ENCODE measurements at places on chromosomes 16 and 17. TPM values are rescaled to one million over a fixed set of nuclear protein-coding genes. Genes with fewer than 3 reads are reported as not detected.
A peak's percentile ranks its signal among the peaks of the same experiment; 100 is the strongest.

- H3K4me3 ChIP-seq: no peak overlapping the region
- H3K4me1 ChIP-seq: no peaks in the 10 kb centered on the region
- no peaks in the 10 kb centered on the region for H3K27me3 ChIP-seq
- DNase-seq: no peak
Measured at GRCh38 chr17:44400226-44400847, 10.9 kb upstream of the ITGA2B start.

- H3K4me1 ChIP-seq: peaks cover 18% of the 10 kb centered on the region
- DNase-seq: peak; percentile 20
- no peaks in the 10 kb centered on the region for H3K27me3 ChIP-seq
- peak overlapping the region; percentile 39 for H3K27ac ChIP-seq
- H3K36me3 ChIP-seq: no peaks in the 10 kb centered on the region
- peak overlapping the region; percentile 71 for H3K4me3 ChIP-seq
Measured at GRCh38 chr17:67995570-67996263, 552 bp downstream of the C17orf58 start.

- H3K36me3 ChIP-seq: peaks cover 3% of the 10 kb centered on the region
- DNase-seq: no peak
- H3K27ac ChIP-seq: peak overlapping the region; percentile 89
- H3K27me3 ChIP-seq: no peaks in the 10 kb centered on the region
Measured at GRCh38 chr17:731644-732066, 741 bp upstream of the TLCD3A start.

GRCh38 chr17:36701429-36702099 lies 100.2 kb downstream of the MRM1 start:
- H3K4me1 ChIP-seq: no peaks in the 10 kb centered on the region
- no peak overlapping the region for H3K27ac ChIP-seq
- H3K27me3 ChIP-seq: peaks cover 42% of the 10 kb centered on the region
- no peak overlapping the region for H3K4me3 ChIP-seq

DNA sequence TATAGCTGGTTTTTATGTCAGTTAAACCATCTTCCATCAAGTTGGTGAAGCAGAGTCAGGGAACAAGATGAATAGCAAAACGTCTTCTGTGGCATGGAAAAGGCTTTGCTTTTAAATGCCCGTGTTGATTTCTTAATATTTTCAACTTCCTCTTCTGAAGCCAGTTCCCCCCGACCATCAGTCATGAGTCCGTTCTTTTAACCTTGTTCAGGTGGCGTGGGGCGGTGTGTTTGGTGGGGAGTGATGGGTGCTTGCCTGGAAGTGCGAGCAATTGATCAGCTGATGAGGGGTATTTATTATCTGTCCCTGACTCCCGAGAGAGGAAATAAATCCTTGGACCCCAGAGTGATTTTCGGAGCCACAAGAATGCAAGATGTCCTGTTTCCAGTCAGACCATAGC lies 147.1 kb downstream of the WWOX start:
- no peaks in the 10 kb centered on the region for H3K36me3 ChIP-seq
- no peaks in the 10 kb centered on the region for H3K27me3 ChIP-seq
- no peak overlapping the region for H3K4me3 ChIP-seq
- no peak overlapping the region for H3K27ac ChIP-seq
- no peaks in the 10 kb centered on the region for H3K4me1 ChIP-seq
- no peak for DNase-seq

DNA sequence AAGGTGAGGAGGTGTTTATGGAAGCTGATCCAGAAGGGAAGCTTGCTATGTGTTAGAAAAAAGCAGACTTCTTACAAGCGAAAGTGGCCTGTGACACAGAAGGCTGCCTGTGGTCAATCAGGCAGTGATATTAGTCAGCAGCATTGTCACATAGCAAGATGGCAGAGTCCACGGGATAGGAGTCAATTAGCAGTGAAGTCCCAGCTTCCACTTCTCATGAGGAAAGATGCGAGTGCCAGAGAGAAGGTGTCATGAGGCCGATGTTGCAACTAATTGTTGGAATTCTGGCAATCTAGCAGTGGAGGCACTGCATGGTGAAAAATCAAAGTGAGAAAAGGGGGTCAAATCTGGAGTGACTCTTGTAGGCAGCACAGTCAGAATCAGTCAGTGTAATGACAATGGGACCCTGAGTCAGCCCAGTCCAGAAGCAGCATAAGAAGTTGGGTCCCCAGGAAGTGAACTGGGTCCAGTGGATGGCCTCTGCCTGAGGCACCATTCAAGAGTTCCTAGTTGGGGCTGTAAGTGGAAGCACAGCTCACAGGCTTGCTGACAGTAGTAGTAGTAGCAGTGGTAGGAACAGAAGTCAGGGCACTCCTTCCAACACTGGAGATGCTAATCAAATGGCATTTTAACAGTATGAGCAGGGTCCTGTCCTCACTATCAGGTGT lies 85.1 kb downstream of the TNFRSF13B start:
- DNase-seq: no peak
- H3K4me3 ChIP-seq: no peak overlapping the region
- H3K27me3 ChIP-seq: no peaks in the 10 kb centered on the region
- no peaks in the 10 kb centered on the region for H3K36me3 ChIP-seq
- H3K4me1 ChIP-seq: no peaks in the 10 kb centered on the region

DNA sequence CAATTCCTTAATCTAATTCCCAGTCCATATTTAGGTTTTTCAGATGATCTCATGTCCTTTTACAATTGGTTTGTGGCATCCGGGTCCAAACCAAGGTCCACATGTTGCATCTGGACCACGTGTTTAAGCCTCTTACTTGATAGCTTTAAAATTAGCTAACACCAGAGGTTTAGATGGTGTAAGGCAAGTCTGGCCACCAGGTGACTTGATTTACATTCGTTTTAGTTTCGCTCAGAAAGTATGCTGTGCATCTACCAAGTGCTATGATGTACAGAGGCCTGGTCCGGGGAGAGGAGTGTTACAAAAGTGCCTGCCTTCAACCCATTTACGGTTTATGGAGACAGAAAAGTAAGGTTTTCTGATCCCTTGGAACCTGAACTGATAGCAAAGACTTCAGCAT lies 878 bp upstream of the DNAJA2 start:
- peak overlapping the region; percentile 55 for H3K27ac ChIP-seq
- H3K4me3 ChIP-seq: peak overlapping the region; percentile 93
- peaks cover 36% of the 10 kb centered on the region for H3K4me1 ChIP-seq
- no peak for DNase-seq

DNA sequence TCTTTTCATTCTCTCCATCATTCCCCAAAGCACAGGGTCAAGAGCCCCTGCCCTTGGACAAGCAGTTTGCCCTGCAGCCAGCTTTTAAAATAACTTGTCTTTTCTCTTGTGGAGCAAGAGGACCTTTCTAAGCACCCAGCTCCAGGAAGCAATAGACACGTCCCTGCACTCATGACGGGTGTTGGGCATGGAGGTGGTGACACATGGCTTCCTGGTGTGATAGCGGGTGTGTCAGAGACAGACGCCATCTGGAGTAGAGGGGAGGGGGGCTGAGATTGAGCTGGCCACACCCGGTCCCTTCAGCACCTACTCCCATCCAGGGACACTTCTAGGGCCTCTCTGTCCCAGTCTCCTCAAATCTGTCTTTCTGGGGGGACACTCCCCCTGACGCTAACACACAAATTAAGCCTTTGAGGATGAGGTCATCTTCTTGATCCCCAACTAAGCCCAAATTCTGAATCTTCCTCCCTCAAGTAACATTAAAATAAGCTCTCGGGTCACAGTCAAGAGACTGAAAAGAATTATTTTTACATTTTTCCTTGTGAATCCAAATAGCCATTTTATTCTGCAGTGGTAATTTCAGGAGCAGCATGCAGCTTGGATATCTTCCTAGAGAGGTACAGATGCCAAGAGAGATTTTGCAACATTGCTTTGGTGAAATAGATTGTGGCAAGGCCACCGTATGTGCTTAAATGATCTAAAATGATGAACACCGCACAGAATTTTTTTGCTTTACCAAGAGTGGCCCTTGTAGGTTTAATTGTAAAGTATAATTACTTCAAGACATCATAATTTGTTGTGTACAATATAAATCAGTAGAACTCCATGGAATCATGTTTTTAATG lies 216.6 kb upstream of the IRX3 start:
- H3K27me3 ChIP-seq: no peaks in the 10 kb centered on the region
- peaks cover 6% of the 10 kb centered on the region for H3K4me1 ChIP-seq
- H3K4me3 ChIP-seq: no peak overlapping the region
- no peak overlapping the region for H3K27ac ChIP-seq

DNA sequence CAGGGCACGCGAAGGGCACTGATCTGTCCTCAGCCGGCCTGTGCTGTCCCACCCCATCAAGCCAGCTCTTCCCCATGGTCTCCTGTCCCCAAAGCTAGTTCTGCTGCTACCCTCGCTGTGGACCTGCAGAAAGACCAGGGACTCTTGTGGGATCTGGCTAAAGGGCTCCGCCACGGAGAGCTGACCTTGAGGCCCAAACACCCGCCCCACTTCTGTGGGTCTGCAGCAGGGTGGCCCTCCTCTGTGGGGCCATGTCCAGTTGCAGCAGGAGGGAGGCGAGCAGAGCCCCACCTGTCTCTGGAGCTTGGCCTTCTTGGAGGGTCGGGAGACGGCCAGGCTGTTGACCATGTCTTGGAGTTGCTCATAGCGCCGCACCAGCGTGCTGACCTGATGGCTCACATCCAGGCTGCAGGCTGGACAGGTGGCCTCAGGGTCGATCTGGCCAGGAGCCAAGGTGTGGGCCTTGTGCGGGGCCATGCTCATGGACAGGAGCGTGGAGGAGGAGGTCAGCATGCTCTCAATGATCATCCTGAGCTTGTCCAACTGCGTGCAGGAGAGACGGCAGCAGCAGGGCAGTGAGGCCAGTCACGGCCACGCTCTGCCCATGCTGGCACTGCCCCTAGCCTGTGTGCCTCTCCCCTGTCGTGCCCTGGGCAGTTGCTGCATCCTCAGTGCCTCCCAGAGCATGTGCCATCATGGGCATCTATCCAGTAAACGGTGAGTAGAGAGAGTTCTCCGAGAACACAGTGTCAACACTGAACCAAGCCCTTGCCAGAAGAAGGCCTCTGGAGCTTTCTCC lies 16.6 kb downstream of the UBALD2 start:
- H3K27ac ChIP-seq: no peak overlapping the region
- H3K36me3 ChIP-seq: no peaks in the 10 kb centered on the region
- DNase-seq: no peak
- no peak overlapping the region for H3K4me3 ChIP-seq
- peaks cover 7% of the 10 kb centered on the region for H3K4me1 ChIP-seq

GRCh38 chr17:31654936-31655335 lies 204.1 kb downstream of the COPRS start:
- no peaks in the 10 kb centered on the region for H3K36me3 ChIP-seq
- no peak overlapping the region for H3K4me3 ChIP-seq
- no peak overlapping the region for H3K27ac ChIP-seq
- no peak for DNase-seq
- H3K27me3 ChIP-seq: no peaks in the 10 kb centered on the region

ABI3 gene
- total RNA-seq: 9.6 TPM

TBC1D3C gene
- not detected for total RNA-seq

TPPP3 gene
- 5.7 TPM for total RNA-seq

PRAC2 gene
- total RNA-seq: not detected
